ENCODE measurements at places on chromosomes 2 and 18.

DNA sequence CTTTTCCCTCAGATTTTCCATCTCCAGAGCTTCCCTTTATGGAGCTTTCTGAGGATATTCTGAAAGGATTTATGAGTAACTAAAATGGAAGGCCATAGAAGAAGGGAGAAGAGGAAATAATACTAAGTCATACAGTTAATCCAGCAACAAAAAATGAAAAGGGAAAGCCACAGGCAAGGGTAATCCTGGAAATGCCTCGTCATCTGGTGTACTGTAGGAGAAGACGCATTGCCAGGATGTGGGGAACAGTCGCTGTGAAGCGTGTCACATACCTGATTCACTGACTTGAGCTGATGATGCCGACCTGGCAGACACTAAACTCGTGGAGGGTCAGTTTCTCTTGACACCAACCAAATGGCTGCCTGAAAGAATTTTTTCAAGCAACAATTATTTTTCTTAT lies 34.7 kb upstream of the ALPP start:
- no peak for DNase-seq

- no peak for DNase-seq
Measured at GRCh38 chr2:224944707-224945547, 97.3 kb downstream of the DOCK10 start.

DNA sequence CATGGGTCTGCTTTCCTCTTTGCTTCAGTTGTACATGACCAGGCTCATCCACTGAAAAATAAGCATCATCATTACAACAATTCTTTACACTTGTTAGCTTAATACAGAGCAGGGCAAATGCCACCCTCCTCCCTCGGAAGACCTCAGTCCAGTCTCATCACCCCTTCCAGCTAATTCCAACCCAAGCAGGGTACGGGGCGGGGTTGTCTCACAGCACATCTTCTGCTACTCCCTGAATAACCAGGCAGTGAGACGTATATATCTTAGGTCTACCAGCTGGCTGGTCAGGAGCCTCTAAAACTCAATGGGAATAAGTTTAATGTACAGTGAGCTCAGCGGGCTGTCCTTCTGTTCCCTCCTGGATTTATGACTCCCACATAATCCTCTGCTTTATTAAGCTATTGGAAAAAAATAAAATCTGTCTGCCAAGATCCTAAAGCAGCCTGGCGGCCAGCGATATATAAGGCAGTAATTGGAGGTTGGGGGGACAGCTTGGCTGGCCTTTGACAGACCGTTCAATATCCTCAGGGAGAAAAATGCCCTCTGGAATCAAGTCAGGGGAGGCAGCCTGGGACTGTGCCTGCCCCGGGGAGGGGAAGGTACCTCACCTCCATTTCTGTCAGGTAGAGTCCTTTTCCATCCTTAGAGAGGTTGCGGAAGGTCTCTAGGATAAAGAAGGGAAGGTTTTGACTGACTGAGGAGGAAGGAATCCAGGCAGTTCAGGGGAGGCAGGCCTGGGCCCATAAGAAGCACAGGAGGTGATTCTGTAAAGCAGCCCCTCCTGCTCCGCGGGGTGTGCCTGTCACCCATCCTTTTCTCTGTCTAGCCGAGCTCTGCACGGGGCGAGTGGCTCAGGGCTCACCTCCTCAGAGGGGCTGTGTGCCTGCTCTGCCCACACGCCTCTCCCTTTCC lies 76.3 kb downstream of the CAPN13 start:
- no peak for DNase-seq

DNA sequence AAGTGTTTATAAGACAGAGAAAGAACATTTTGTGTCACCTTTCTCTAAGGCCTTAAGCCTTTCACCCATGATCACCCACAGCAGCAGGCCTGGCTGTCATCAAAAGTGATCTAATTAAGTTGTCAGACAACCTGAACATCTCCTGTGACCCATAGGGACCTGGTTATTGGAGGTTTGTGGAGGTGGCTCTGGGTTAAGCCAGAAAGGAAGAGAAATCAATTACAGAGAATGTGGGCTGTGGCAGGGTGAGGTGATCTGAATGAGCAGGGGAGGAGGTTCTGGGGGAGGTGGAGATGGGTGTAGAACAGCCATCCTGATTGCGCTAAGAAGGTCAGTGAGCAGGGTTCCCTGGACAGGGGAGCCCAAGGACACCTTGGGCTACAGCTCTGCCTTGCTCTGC lies 170.8 kb downstream of the FSHR start:
- DNase-seq, result no peak

DNA sequence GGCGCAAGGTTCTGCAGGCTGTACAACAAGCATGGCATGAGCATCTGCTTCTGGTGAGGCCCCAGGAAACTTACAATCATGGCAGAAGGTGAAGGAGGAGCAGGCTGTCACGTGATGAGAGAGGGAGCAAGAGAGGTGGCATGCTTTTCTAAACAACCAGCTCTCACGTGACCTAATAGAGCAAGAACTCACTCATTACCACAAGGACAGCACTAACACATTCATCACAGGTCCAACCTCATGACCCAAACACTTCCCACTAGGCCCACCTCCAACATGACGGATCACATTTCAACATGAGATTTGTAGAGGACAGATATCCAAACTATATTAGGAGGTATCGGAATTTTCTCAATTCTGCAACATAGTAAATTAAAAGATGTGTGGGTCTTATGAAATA lies 108.8 kb upstream of the DLX2 start:
- DNase-seq, result no peak

- no peak for DNase-seq
Measured at GRCh38 chr2:55862673-55863390, 60.8 kb downstream of the EFEMP1 start.

DNA sequence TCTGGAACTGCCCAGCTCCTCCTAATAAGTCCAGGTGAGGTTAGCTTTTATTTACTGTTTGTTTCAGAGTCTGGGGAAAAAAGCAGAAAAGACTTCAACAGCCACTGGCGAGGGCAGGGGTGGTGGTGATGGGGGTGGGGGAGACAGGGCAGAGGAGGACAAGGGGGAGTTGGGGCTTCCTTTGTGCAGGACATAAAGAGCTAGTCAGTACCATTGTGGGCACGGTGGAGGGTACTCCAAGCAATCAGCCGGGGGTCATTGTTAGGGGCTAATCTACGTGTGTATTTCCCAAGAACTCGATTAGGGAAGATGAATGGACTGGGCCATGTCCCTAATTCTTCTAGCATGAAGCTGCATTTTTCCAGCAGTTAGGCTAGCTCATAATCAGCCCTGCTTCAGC lies 2.8 kb upstream of the RAX start:
- DNase-seq, result no peak

DNA sequence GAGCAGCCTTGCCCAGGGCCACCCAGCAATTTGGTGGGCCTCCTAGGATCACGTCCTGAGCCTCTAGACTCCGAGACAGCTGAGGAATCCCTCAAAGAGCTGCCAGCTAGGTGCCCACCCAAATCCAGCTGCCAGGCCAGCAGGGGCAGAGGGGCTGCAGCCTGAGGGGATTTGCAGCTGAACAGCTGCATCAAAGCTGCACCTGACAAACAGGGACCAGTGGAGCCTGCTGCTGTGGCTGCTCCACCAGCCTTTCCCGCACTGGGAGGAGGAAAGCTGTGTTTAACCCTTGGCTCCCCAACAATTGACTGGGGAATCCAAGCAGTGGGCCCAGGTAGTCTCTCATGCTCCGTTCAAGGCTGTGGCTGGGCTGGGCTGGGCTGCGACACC lies 8.2 kb downstream of the ADRA2B start:
- DNase-seq, result no peak

- DNase-seq, result no peak
Measured at GRCh38 chr2:190896477-190896876, 15.9 kb downstream of the GLS start.

DNA sequence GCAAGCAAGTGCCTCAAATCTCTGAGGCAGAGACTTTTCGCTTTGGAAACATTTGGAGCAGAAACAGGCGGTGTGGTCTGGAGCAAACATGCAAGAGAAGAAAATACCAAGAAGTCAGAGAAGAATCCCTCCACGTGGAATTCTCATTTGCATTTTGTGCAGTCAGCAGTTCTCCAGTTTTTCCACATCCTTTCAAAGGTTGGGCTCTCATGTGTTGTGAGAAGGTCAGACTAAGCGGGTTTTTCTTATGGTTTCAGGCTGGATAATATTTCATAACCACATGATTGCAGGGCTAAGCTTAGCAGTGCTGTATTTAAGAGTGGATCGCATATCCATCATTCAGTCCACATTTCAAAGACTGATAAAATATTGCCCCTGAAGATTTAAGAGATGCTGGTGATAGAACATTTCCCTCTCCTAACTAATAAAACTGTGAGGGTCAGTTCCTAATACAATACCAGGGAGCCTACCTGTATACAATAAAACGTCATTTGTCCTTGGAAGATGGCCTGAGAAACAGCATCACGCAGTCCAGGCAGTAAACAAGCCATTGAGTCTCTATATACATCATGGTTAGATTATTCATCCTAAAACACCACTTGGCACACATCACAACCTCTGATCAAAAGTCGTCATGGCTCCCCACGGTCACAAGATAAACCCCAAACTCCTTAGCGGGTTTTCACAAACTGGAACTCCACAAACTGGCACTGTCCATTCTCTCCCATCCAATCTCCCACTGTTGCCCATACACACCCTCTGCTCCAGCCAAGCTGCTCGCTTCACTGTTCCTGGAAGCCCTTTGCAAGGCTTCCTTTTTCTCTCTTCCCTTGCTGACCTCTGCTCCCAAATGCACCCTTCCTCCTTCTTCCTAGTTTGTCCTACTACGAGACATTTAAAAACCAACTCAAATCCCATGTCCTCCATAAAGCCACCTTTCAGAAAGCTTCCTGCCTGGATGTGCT lies 31.5 kb downstream of the ANKRD44 start:
- DNase-seq, result no peak

DNA sequence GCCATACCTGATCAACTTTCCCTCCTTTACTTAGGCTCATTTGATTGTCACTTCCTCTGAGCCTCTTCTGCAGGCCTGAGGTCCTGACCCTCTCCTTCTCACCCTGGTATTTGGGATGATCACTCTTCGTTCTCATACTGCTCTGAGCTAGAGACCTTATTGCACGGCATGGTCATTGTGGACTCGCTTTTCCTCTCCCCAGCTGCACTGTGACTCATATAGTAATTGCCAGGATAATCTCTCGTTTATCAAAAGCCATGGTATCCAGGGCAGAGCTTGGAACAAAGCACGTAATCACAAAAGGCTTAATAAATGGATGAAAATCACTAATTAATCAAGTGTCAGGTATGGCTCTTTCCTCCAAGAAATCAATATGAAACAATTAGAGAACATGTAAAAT lies 40.9 kb upstream of the TRIB2 start:
- no peak for DNase-seq

- DNase-seq, result no peak
Measured at GRCh38 chr18:8847900-8848299, 142.5 kb downstream of the MTCL1 start.

DNA sequence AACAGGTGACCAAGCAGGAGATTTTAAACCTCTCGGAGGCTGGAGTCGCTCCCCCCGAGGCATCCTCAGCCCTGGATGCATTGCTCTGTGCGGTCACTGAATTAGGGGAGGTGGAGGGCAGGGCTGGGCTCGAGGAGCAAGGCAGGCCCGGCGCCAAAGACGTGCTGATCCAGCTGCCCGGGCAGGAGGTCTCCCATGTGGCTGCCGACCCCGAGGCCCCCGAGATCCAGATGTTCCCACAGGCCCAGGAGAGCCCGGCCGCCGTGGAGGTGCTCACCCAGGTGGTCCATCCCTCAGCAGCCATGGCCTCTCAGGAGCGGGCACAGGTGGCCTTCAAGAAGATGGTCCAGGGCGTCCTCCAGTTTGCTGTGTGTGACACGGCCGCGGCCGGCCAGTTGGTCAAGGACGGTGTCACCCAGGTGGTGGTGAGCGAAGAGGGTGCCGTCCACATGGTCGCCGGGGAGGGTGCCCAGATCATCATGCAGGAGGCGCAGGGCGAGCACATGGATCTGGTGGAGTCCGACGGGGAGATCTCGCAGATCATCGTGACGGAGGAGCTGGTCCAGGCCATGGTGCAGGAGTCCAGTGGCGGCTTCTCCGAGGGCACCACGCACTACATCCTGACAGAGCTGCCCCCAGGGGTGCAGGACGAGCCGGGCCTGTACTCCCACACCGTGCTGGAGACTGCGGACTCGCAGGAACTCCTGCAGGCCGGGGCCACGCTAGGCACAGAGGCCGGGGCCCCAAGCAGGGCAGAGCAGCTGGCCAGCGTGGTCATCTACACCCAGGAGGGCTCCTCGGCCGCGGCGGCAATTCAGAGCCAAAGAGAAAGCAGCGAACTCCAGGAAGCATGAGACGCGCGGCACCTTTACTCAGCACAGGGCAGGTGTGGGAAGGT lies 145.1 kb downstream of the PTGR3 start:
- DNase-seq, result no peak

DNA sequence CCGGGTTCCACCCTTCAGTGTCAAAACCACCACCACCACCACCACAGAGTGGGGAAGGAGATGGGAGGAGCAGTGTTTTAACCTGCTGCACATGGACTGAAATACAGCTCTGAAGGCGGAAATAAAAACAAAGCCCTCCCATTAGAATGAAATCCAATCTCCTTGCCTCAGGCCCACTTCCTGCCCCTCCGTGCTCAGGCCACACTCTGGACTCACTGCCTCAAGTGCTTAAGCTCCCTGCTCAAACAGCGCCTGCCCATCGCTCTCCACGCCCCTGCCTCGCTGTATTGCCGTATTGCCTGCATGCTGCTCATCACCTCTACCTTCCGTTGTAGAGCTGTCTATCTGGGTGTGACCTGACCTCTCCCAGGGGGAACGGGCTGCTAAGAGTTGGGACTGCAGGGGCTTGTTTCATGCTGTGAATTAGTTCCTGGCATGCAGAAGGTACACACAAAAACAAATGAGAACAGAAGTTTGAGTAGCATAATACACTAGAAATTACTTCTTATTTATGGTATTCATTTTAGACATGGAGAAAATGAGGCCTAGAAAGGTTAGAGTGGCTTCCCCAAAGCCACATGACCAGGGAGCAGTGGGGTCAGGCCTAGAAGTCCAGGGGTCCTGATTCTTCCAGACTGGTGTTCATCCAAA lies 31.6 kb upstream of the NEB start:
- no peak for DNase-seq

DNA sequence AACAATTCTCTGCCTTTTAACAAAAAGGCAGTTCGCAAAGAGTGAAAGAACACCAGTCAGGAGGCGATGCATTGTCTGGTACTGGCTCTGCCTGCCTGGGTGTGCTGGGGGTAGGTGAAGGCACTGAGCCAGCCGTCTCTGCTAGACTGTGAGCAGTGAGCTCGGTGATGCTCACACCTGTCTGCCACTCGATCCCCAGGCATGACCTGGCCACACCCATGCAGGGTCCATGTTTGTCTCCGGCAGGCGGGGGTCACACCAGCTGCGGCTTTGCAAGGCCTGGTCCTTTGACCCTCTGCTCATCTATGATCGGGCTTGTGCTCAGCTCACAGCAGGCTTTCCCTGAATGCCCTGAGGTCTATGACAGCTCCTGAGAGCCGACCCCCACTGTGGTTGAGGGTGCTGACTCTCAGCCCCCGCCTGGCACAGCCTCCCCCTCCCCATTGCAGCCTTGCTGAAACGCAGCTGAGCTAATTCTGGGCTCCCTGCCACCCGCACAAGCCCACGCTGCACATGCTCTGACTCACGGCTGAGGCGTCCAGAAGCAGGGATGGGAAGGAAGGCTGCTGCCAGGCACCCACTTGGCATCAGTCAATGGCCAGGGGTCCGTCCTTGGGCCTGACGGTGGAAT lies 23.7 kb downstream of the CRACDL start:
- no peak for DNase-seq

- DNase-seq, result no peak
Measured at GRCh38 chr2:85750587-85751575, 2.9 kb upstream of the ATOH8 start.

GRCh38 chr18:78768656-78769501 lies 210.7 kb upstream of the SALL3 start:
- no peak for DNase-seq

- DNase-seq, result no peak
Measured at GRCh38 chr2:138950486-138950885, 170.3 kb upstream of the NXPH2 start.
